Activated naive CD4-positive, alpha-beta T cell (primary cell): ENCODE measurements at places on chromosomes 12 and 14.
A peak's percentile ranks its signal among the peaks of the same experiment; 100 is the strongest.

GRCh38 chr12:25816637-25817036, 141.8 kb upstream of the RASSF8 start:
- DNase-seq = no peak

DNA sequence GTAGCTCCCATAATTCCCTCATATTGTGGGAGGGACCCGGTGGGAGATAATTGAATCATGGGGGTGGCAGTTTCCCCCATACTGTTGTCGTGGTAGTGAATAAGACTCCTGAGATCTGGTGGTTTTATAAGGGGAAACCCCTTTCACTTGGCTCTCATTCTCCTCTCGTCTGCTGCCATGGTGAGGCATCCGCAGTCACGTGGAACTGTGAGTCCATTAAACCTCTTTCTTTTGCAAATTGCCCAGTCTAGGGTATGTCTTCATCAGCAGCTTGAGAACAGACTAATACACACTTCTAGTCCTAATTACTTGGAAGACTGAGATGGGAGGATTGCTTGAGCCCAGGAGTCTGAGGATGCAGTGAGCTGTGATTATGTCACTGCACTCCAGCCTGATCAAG, 64.4 kb downstream of the TMX1 start:
- no peak for DNase-seq

DNA sequence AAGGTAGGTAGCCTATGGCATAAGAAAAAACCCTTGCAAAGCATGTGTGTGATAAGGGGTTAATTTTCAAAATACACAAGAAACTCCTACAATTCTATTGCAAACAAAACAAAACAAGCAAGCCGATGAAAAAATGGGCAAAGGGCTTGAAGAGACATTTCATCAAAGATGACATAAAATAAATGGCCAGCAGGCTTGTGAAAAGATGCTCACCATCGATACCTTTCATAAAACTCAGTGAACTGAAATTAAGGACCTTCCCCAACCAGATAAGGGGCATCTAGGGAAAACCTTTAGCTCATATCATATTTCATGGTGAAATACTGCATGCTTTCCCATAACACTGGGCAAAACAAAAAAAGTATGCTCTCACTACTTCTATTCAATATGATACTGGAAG, 131.2 kb downstream of the PPM1H start:
- no peak for DNase-seq

- no peak for DNase-seq
These were observed 29.5 kb upstream of the CISTR start for GRCh38 chr12:53781228-53781801.

DNA sequence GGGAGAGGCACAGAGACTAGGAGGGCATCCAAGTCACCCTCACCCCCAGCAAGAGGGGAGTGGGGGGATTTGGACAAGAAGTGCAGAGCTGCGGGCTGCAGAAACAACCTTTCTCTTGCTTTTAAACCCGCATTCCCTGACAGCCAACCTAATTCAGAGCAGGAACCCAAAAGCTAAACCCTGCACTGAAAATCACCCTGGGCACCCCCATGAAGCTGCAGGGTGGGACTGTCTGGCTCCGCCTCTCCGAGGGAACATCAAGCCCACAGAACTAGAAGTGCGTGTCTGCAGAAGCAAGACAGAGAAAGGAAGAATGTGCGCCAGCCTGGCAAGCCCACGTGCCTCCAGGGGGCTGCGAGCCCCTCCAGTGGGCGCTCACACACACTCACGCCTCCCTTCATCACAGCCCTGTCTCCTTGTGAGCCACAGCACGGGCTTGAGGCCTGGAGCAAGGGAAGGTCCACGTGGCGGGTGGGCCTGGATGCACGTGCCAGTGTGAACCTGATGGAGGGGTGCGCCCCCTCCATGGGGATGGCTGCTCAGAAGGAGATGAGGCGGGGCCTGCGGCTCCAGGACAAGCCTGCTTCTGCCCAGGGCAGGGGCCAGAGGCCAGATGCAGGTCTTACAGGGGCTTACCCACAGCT, 27.8 kb upstream of the PNMA1 start:
- no peak for DNase-seq

GRCh38 chr12:5140190-5140589, 96.5 kb downstream of the KCNA5 start:
- no peak for DNase-seq

DNA sequence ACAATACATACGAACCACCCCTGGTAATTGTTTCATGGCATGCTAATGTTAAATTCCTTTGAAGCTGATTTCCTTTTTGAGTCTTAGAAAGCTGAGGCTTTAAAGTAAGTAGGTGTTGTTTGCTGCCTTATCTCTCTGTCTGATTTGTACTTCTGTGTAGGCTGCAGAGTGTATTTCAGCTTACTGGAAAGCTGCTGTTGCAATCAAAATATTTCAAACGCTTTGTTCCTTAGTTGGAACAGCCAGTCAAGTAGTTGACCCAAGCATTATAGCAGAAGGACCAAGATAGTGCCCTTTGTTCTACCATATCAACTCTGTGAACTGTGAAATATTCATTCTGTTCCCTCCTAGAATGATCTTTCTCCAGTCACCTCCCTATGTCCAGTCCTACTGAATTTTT, 3.1 kb downstream of the PKP2 start:
- no peak for DNase-seq

DNA sequence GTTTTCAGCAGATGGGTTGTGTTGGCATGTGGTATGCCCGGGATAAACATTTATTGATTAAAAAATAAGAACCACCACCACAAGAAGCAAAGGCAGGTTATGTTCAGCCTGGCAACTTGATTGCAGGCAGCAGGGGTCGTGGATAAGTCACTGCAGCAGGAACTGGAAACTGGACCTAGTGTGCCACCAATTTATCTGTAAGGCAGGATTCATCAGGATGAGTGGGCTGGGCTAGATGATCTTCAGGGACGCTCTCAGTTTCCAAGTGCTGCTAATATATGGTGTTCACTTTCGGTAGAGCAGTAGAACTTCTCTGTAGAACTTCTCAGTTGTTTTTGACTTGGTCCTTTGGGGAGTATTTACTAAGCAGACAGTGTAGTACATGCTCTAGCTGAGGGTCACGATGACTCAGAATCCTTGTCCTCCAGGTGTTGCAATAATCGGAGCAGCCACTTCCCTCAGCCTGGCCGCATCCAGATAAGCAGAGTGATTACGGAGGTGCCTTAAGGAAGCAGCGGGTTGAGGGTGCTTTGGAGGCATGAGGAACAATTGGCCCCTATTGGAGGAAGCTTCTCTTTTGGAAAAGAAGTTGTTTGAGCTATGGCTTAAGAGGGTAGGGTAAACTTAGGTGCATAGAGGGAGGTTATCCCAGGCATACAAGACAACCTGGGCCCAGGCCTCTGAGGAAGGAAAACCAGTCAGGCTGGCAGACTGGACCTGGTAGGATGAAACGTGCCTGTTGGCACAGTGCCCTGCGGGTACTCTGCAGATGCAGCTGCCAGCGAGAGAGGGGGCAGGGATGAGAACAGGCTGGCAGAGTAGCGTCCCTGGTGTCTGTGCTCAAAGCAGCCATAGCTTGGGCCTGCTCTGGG, 104.0 kb downstream of the GPR135 start:
- no peak for DNase-seq

DNA sequence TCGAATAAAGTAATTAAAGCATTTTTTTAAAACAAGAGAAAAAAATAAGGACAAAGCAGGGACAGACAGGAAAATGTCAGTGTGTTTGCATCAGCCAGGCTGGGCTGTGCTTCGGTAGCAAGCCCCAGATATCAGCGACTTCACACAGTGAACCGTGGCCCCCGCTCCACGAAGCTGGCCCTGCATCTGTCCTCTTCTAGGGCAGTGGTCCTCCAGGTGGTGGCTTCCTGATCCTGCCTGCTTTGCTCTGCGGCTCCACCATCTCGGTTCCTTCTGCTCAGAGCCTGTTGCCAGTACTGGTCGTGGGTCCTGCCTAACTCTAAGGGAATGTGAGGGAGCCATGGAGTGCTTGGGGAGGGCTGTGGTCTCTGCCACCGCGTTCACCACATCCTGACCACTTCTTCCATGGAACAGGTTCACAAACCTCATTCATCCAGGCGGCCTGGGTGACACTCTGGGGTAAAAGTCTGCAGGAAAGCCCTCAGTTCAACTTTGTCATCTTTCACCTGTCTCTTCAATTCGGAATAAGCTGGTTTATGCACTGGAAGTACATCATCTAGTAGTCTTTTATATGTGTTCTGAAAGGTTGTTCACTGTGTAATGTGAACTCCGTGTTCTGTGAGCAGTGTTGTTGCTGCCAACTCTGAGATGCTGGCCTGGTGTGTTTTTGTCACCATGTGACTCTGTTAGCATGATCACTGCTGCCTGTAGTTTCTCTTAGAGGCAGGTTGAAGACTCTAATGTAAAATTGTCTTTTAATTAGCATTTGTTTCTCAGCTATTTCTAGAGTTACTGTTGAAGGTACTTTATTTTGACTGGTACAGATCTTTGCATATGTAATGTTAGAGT, 47.9 kb downstream of the ANKRD9 start:
- no peak for DNase-seq

GRCh38 chr14:64123241-64123822, 170.8 kb downstream of the ESR2 start:
- no peak for DNase-seq

DNA sequence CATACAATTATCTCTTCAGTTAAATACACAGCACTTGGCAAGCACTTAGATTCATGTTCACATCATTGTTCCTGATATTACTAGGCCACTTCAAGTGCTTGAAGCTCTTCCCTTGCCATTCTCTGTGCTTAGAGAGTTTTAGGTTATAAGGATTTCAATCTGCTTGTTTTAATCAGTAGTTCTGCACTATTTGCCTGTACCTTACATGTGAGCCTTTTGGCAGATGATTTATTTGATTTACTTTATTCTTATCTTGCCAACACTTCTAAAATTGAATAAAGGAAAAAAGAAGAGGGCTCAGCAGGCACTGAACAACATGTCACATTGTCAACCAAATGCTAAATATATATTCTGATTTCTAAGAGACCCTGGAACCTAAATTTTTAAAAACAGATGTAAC, 363.8 kb upstream of the USP15 start:
- DNase-seq = no peak

- DNase-seq = no peak
These were observed 29.3 kb upstream of the ZFP36L1 start for GRCh38 chr14:68822132-68822651.

DNA sequence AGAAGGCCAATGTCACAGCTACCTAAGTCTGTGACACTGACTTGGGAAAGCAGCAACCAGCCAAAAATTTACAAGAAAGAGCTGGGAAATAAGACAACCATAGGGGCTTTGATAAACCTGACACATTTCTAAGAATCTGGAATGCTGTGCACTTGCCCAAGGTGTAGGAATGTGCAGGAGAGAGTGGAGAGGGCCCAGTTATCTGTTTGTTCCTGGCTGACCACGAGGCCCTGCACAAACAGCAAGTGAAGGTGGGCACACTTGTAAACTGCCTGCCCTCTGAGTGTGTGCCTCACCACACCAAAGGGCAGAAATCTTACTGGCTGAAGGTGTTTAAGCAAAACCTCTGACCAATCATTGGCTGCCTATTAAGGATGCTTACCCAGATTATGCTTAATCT, 27.3 kb downstream of the DLK1 start:
- DNase-seq = no peak

- peak; percentile 53 for DNase-seq
These were observed 101.9 kb upstream of the SFSWAP start for GRCh38 chr12:131608740-131609690.

- DNase-seq = no peak
These were observed 34.1 kb downstream of the CYP46A1 start for GRCh38 chr14:99718031-99718810.

- DNase-seq = no peak
These were observed 442.9 kb upstream of the ATP2B1 start for GRCh38 chr12:90151491-90152015.

- DNase-seq = no peak
These were observed 21.0 kb upstream of the MIA2 start for GRCh38 chr14:39212693-39213092.

DNA sequence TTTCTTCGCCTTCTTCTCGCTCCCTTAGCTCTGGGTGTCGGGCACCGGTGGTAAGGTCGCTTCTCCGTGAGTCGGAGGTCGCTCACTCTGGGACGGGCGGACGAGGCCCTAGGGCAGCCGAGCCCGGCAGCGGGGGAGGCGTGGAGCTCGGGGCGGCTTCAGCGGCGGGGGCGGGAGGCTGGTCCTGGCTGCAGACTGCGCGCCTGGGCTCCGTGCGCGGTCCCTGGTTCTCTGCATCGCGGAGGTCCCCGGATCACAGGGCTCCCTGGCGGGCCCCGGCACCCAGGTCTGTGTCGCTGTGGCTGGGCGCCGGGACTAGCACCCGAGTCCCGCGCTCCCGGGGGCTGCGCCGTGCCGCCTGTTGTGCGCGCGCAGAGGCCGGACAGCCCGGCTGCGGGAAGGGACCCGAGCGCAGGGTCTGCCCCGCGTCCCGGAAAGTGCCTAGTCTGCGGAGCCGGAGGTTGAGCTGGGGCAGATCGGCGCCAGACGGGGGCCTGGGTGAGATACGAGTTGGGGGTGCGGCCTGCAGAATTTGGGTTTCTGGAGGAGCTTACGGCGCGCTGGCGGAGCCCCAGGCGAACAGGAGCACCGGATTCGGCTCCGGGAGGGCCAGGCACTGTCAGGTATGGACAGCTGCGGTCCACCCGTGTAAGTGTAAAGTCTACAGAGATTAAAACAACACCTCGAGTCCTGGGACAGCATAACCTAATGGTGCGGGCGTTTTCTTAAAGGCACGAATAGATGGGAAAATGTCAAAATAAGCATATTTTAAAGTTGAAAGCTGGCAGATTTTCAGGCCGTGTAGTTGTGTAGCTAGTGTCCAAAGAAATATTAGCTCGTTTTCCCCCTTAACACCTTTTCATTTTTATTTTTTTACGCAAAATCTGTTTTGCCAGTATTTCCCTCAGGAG, 713 bp downstream of the FRMD6 start:
- peak; percentile 27 for DNase-seq

- DNase-seq = no peak
These were observed 35.6 kb downstream of the ZNF664 start for GRCh38 chr12:124008595-124008994.
